GM03348 (cell line): ENCODE measurements at places on chromosomes 13 and 19.

GRCh38 chr19:16367261-16367683 is 42.6 kb downstream of the KLF2 start:
- no peak for DNase-seq

GRCh38 chr19:2774083-2774679 is 8.9 kb downstream of the SGTA start:
- no peak for DNase-seq

GRCh38 chr13:95841894-95842293 is 165.0 kb downstream of the DNAJC3 start:
- no peak for DNase-seq

DNA sequence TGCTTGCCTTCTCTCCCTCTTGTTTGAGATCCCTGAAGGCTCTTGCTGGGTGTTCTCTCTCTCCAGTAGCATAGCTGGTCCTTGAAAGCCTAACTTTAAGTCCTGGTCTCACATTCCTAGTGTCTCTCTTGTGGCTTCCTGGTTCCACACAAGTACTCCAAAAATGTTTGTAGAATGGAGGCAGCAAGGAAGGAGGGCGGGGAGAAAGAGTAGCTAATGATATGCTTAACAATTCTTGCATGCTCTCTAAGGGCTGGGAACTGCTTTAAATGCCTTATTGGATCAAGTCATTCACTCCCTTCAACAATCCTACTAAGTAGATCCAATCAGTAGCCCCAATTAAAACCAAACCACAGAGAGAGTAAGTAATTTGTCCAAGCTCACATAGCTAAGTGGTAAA is 357.3 kb downstream of the KLF5 start:
- peak; percentile 16 for DNase-seq

- DNase-seq, result no peak
Observed at GRCh38 chr13:92913840-92914239, 312.8 kb upstream of the GPC6 start.

- no peak for DNase-seq
Observed at GRCh38 chr19:2084993-2085720, 11.0 kb downstream of the MOB3A start.

- no peak for DNase-seq
Observed at GRCh38 chr13:28474491-28475134, 20.3 kb downstream of the FLT1 start.

DNA sequence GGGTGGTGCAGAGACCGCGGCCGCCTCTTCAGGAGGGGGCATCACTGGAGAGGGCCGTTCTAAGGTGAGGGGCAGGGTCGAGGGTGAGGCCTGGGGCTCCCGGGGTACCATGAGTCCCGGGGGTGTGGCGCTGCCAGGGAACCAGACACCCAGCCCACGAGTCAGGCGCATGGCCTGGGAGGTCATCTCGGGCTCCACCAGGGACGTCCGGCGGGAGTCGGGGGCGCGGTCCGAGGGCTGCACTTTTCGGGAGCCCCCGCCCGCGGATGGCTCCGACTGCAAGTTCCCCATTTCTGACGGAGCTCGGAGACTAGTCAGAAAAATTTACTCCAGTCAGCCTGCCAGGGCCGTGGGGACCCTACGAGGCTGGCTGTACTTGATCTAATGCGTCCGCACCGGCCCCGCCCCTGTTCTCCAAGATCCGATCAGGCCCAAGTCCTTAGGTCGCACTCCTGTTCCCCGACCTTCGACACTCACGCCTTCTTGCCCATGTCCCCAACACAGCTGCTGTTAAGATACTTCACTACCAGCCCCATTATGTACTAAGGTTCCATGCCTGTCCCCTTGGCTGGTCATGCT is 774 bp downstream of the GGN start:
- peak; percentile 13 for DNase-seq

DNA sequence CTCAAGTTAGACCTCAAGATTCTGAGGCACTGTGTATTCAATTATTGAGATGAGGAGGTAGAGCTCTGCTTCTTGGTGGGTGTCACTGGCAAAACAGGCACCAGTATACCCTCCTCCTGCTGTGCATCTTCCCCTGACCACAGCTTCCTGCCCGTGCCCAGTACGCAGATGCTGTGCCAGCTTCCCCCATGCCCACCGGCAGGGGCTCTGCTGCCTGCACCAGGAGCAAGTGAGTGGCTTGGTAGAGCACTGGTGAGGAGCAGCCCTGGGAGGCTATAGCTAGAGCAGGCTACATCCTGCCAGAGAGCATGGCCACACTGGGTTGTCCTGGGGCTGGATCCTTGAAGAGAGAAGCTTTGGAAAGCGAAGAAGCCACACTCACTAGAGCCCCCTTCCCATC is 21.0 kb upstream of the RNF17 start:
- no peak for DNase-seq

DNA sequence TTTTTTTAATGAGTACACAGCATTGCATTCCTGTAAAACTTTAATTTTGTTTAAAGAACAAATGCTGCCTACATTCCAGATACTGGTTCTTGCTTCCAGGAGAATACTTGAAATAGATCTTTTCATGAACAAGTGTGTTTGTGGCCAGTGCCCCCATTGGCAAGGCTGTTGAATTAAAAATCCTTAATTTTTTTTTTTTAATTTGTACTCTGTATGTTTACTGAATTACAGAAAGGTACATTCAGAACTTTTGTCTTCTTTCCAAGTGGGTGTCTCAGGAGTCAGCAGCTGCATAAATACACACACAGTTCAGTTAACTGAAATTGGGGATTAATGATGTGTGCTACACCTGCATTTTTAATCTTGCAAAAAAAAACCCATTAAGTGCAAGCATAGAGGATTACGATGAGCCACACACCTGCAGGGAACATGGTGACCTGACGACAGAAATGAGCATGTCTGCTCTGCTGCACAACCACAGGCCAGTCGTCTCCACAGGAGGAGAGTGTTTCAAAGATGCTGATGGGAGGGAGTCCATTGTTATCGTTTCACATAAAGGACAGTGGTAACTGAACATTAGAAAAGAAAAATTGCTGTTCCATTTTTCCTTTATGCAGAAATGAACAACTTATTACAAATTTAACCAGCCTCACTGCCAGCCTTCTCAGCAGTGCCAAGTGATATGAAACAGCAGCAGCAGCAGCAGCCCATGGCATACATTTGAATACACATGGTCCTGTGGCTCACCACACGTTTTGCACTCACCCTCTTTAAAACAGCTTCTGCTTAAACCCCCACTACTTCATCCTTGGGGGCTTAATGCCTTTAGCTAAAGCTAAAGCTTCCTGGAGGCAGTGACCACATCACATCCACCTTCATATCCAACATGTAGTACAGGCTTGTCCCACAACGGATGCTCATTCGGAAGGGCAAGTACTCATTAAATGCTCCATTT is 72.3 kb upstream of the RFC3 start:
- DNase-seq, result no peak

- DNase-seq, result no peak
Observed at GRCh38 chr19:18219911-18220631, 6.2 kb downstream of the PDE4C start.

DNA sequence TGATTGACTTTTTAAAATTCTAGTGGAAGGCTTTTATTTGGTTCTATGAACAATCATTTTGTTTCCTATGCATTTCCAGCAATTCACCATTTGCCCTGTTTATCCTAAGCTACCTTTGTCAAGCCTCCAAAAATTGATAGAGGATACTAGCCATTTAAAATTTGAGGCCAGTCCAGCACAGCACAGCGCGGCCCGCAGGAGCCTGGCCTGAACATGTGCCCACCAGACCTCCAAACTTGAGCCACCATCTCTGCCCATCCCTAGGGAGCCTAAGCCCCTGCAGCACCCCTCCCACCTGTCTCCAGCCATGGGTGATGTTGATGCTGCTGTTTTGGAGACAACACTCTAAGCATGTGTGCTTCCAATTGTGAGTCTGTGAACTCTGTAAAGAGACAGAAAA is 57.5 kb downstream of the SPRYD7 start:
- no peak for DNase-seq

DNA sequence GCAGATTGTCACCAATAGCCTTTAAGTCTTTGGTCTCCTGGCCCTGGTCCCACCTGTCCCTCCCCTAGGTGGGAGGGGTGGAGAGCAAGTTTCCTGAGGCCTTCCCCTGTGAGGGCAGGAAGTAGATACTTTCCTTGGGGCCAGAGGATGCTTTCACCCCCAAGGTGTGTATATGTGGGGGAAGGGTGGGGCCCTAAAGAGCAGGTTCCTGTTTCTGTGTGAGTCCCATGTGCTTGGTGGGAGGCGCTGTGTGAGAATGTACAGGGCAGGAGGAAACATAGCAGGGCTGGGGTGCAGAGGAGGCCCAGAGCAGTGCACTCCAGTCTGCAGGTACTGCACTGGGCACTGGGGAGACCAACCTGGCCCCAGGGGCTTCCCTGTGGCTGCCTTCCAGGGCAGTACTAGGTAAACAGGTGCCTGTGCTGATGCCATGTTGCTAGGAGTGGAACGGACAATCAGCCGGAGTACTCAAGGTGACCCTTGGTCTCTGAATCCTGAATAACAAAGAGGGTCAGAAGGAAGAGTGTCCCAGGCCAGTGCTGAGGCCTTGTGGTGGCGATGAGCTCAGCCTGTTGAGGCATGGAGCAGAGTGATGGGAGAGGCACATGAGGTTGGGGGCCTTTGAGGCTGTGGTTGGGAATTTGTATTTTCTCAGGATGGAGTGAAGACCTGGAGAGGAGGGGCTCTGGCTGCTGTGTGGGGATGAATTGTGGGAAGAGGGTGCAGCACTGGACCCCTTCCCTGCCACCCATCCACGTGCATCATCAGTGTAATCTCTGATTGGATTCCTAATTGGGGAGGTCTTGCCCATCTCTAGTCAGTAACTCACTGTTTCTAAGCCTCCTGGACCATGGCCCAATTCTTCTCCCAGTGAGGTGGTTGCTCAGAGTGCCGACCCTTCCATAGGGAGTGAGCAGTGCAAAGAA is 5.1 kb downstream of the EGLN2 start:
- DNase-seq, result no peak

DNA sequence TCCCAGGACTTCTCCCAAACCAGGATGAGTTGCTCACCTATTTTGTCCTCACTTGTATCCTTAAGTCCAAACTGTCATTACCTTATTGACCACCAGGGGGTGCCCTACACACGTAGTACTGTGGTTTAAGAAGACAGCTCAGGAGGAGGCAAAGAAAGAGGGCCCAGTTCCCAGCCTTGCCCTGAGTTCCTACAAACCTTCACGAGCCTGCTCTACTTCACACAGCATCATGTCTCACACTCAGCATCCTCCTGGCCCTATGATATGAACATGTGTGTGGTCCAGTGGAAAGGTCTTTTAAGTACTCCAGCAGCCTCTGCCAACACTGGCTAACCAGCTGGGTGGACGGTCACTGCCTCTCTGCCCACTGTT is 8.1 kb upstream of the ZNF784 start:
- DNase-seq, result peak; percentile 75

DNA sequence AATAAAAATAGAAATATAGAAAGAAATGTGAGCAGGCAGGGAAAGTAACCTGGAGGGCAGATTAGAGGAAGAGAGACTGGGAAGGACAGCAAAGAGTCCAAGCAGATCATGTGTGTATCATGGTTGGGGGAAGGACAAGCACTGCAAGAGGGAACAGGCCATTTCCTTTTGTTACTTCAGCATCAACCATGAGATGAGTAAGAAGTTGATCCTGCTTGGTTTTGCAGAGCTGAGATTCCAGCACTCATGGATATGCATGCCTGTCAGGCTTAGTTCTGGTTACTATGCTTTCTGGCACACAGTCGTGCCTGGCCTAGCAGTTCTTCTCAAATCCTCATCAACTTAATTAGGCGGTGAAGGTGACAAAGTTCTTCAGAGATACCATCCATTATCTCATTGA is 18.1 kb downstream of the NALCN start:
- DNase-seq, result no peak

- DNase-seq, result no peak
Observed at GRCh38 chr13:103164251-103164650, 98.0 kb upstream of the SLC10A2 start.

DNA sequence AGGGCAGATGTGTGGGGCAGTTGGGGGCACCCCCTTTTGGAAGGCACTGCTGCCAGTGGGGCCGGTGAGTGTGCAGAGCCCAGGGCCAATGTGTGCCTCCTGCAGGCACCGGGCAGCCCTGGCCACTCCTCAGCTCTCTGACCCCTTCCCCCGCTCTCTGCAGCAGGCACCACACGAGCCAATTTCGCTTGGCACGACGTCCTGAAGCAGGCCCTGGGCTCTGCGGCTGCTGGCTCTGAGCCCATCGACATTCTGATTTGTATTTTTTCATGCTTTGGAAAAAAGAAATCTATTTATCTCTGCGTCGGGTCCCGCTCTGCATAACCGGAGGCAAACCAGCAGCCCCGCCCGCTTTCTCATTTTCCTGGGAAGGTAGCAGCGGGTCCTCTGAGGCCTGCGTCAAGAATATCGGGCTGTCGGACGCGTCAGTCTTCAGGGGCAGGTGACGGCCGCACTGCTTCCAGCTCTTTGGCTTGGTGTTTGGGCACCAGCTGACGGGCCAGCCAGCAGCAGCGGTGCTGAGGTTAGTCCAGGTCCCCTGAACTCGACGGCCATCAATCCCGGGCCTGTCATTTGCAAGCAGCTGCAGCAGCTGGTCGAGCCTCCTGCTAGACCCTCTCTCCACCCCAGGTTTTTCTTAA is 134.3 kb downstream of the KDM4B start:
- peak; percentile 35 for DNase-seq

GRCh38 chr13:109803825-109804224 is 17.4 kb upstream of the IRS2 start:
- no peak for DNase-seq

GRCh38 chr19:45333609-45334303 is 6.8 kb upstream of the KLC3 start:
- no peak for DNase-seq

- no peak for DNase-seq
Observed at GRCh38 chr19:12484011-12484370, 625 bp downstream of the ZNF709 start.

DNA sequence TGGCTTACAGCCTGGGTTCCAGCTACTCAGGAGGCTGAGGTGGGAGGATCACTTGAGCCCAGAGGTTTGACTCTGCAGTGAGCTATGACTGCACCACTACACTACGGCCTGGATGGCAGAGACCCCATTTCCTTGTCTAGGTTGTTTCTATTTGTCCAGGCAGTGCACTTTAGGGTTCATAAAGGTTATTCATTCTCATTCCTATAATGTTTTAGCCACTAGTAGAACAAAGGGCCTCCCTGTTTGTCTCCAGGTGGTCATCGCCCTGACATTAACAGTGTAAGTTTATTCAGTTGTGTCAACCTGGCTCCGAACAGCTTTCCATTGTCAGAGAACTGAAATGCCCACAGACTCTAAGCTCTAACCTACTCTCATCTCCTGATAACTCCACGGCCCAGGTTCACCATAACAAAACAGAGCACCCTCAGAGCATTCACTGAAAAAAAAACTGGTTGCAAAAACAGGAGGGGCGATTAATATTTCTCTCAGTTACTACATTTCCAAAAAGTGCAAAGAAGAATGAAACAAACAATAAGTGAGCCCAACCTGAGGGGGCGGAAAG is 37.1 kb downstream of the SMAD9 start:
- no peak for DNase-seq

- no peak for DNase-seq
Observed at GRCh38 chr13:80477661-80478443, 136.9 kb upstream of the SPRY2 start.

GRCh38 chr13:101390461-101390860 is 25.8 kb downstream of the NALCN start:
- peak; percentile 44 for DNase-seq

- DNase-seq, result peak; percentile 54
Observed at GRCh38 chr19:18093439-18094161, 4.0 kb upstream of the MAST3 start.

GRCh38 chr13:76969488-76970365 is 21.4 kb downstream of the ACOD1 start:
- DNase-seq, result peak; percentile 15

- peak; percentile 41 for DNase-seq
Observed at GRCh38 chr13:108859197-108860012, 230.0 kb downstream of the MYO16 start.
